ENCODE measurements at places on chromosomes 16 and 17.

DNA sequence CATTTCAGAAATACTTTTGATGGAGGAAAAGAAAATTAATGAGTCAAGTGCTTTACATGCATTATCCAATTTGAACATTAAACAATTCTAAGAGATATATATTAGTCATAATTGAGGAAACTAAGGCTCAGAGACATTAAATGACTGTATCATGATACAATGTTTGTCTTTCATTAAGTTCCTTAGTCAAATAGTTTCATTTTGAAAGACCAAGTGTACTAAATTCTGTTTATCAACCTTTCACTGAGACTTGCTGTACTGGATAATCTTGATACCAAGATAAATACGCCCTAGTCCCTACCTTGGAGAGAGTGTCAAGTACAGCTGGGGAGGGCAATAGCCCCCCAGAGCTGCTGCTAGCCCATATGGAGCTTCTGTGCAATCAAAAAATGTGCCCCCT, 24.2 kb downstream of the TOM1L2 start:
- DNase-seq: no peak

DNA sequence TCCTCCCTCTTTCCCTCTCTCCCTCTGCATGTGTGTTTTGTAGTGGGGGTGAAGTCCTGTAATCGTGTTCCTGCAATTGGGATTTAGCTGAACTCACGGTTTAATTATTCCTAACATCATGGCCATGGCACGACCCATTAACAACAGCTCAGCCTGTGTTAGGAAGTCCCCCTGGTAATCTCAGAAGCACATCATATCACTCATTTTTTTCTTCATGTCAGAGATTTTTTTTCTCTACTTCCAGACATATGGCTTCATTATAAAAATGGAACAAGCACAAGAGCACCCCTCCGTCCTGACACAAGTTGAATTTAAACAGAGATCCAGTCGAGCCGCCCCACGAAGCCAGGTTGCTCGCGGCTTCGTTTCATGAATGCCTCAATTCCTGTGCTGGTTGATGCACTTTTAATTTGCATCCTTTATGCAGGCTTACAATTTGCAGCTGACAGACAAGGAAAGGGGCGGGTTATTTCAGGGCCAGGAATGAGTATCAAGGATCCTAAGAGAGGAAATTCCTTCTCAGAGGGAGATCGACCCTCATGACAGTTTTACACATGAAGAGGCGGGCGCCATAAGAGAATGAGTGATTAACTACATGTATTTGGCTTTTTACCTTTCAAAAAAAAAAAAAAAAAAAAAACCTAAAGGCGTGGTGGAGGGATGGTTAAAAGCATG, 192.9 kb downstream of the MAF start:
- no peak for DNase-seq

- DNase-seq: peak; percentile 52
These were observed 474.4 kb downstream of the SLC39A11 start for GRCh38 chr17:72618001-72618509.

- no peak for DNase-seq
These were observed 82.6 kb downstream of the C16orf78 start for GRCh38 chr16:49455991-49456745.
